BJ (cell line): ENCODE measurements at places on chromosomes 11 and 22.

- no peak for DNase-seq
Observed at GRCh38 chr11:112835591-112836255, 125.5 kb upstream of the NCAM1 start.

DNA sequence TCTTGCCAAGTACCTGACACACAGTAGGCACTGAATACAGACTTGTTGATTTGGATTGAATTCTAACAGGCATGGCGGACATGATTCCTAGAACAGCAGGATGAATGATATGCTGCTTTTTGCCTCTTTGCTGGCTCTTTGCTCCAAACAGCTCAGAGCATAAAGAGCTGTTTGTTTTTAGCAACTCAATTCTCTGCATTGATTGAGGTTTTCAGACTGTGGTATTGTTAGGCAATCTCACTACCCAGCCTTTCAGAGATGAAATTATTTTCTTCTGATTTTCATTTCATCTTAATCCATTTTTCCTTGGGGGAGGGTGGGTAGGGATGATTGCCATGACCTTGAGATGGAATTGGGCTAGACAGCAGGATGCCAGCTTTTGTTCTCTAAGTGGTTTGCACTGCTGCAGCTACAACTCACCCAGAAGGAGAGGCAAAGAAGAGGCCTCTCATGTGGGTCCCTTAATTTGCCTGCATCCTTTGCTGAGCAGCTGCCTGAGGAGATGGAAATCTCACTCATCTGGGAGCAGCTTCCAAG lies 20.5 kb downstream of the COA4 start:
- DNase-seq = no peak

DNA sequence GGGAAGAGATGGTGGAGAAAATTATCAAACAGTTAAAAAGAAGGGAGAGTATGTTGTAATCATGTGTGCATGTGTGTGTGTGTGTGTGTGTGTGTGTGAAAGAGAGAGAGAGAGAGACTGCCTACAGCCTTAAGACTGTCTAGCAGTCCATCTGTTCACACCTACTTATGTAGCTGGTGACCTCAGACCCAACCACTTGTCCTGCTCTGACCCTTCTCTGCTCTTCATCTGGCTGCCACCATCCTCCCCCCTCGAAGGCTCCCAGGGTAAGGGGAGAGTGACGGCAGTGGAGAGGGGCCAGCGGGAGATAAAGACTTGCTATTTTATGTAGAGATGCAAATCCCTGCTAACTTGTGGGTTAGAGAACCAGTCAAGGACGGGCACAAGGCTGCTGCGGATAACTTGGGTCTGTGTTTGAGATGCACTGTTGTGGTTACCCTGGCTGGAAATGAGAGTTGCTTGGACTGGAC lies 24.9 kb upstream of the GRAMD1B start:
- no peak for DNase-seq

DNA sequence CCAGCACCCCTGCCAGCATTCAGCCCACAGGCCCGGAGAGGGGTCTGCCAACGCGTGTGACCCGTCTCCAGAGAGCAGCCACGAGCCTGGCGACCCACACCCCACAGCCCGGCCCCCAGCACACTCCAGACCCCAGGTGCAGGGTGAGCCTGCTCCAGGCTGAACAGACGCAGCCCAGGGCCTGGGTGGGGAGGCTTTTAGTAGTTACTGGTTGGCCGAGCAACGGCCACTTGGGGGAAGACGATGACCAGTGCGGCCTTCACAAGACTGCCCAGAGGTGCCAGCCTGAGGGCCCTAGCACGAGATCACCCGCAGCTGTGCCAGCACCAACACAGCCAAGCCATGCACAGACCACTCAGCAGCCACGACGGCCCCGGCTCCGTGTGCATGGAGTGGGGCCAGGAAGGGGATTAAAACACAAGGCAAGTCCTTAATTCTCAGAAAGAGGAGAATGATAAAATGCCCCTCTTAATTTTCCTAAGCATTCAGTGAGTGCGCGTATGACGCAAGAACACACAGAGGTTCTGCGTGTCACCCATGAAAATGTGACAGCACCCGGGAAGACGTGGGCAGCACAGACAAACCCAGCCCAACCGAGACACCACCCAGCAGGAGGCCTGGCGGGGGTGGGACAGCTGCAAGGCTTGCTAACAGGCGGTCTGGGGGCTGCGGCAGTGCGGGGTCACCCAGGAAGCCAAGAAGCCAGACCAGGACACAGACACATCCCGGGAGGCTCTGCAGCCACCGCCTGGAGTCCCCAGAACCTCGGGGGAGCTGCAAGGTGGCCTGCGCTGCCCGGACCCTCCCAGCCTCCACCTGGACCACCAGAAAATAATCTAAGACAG lies 47.6 kb downstream of the BRD1 start:
- DNase-seq = no peak

DNA sequence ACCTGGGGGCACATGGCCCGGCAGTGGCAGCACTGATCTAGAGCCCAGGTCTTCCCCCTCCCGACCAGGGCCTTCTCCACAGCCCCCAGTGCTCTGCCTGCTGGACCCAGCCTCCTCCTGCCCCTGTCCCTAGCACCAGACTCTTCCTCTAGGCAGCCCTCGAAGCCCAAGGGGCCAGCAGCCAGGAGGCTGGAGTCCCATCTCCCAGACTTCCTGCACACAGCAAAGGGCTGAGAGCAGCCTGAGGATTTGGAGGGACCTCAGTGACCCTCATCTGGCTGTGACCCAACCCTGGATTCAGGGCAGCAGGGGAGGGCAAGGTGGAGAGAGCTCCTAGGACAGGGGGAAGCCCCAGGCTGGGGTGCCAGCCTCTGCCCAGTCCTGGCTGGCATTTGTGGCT lies 3.0 kb downstream of the RHOD start:
- no peak for DNase-seq

GRCh38 chr11:126583101-126583500 lies 227.6 kb downstream of the ST3GAL4 start:
- no peak for DNase-seq
